NCI-H748 treated with DMSO at 0.1 percent for 48 hours (cell line): ENCODE measurements at places on chromosomes 2 and 18.

GRCh38 chr2:68336192-68336591 lies 16.4 kb upstream of the CNRIP1 start:
- no peak for DNase-seq

GRCh38 chr2:230898016-230898712 lies 26.9 kb downstream of the GPR55 start:
- no peak for DNase-seq

GRCh38 chr2:66604326-66604725 lies 169.4 kb downstream of the MEIS1 start:
- DNase-seq = no peak

DNA sequence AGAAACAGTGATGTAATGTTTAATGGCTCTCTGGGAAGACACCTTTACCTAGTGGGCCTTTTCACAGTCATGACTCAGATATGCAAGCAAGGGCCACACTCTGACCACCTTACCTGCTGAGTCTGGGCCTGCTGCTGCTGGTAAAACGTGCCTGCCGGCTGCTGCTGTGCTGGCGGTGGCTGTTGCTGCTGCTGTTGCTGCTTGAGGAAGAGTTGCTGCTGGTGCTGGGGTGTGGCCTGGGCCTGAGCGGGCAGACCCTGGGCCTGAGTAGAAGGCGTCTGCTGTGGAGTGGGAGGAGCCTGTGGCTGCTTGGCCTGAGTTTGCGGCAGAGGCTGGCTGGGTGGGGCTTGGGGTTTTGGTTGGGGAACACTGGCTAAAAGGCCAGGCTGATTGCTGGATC lies 81.6 kb upstream of the NFU1 start:
- DNase-seq = no peak

DNA sequence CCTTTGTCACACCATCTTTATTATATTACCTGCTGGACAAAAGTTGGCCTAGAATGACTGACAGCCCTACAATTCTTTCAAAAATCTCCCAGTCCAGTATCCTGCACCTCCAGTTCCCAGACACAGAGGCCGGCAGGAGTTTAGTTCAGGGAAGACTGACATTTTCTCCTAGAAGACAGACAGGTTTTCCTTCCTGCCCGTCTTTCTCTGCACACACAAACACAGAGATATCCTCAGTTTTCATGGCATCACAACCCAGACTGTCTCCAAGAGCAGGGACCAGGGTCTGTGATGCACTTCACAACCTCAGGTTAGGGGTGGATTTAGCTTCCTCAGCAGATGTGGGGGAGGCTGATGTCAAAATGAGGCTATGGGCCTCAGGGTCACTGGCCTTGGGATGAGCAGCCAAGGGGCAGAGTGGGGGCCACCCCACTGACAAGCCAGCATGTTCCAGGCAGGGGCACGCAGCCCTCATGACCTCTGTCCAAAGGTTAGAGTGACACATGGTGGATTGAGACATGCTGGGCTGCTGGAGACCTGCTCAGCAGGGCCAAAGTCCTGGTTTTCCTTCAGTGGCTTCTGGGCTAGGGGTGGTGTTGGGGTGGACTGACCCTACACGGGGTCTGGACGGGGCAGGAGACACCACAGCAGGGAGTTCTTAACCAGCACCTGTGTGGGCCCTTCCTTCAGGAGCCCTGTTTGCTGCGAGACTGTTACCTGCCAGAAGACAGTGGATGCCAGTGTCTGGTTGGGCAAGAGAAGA lies 70.5 kb downstream of the SFXN5 start:
- DNase-seq = no peak

- DNase-seq = peak; percentile 76
These were observed 61.3 kb downstream of the PMAIP1 start for GRCh38 chr18:59961070-59961469.

- DNase-seq = no peak
These were observed 17.2 kb downstream of the EIF4E2 start for GRCh38 chr2:232567721-232568120.

GRCh38 chr18:46226461-46226860 lies 122.3 kb downstream of the HAUS1 start:
- no peak for DNase-seq
